ENCODE measurements at places on chromosomes 1 and 21. TPM values are rescaled to one million over a fixed set of nuclear protein-coding genes. Genes with fewer than 3 reads are reported as not detected.

DNA sequence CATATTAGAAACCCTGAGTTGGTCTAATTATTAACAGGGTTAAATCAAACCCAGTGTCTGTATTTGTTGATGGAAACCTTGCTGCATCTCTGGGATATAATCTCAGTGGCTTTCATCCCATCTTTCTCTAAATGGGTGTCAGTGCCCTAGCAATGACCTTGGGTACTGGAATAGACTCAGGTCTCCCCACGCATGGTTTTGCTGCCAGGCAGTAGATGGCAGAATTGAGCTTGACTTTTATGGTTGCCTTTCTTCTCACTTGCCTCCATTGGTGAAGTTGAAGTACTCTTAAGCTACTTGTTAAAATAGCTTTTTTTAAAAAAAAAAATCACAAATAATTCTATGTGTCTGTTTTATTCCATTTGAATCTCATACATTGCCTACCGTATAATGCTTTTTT is 81.8 kb upstream of the HMCN1 start:
- H3K27me3 ChIP-seq: no peaks in the 10 kb centered on the region
- H3K4me3 ChIP-seq: no peak overlapping the region
- no peak for DNase-seq
- no peaks in the 10 kb centered on the region for H3K4me1 ChIP-seq

- no peak overlapping the region for H3K27ac ChIP-seq
- no peaks in the 10 kb centered on the region for H3K4me1 ChIP-seq
- no peaks in the 10 kb centered on the region for H3K27me3 ChIP-seq
- H3K4me3 ChIP-seq: no peak overlapping the region
- H3K36me3 ChIP-seq: no peaks in the 10 kb centered on the region
Measured at GRCh38 chr1:101741910-101742309, 254.8 kb downstream of the OLFM3 start.

Gene CHD1L
- 50.8 TPM for total RNA-seq

Gene GBP7
- not detected for total RNA-seq

Gene LIN28A
- not detected for total RNA-seq

DNA sequence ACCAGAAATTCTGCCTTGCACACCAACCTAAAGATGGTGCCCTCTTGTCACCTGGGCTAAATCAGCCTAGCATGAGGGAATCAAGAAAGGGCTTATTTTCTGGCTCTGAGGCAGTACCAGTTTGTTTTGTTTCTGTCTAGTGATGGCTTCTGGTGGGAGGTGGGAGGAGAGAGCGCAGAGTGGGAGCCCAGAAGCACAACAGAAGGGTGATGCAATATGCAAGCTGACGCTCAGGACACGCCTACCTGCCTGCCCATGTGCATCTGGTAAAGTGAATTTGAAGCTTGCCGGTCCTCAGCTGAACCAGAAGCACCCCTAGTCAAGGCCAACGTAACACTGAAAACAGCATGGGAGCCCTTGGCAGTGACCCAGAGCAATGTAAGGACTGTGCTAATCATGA is 138.4 kb upstream of the TIAM1 start:
- no peaks in the 10 kb centered on the region for H3K36me3 ChIP-seq
- H3K27me3 ChIP-seq: no peaks in the 10 kb centered on the region
- H3K4me3 ChIP-seq: no peak overlapping the region
- H3K4me1 ChIP-seq: no peaks in the 10 kb centered on the region
- no peak for DNase-seq

GRCh38 chr1:5947071-5947821 is 45.0 kb downstream of the NPHP4 start:
- H3K27ac ChIP-seq: no peak overlapping the region
- H3K4me3 ChIP-seq: no peak overlapping the region
- no peaks in the 10 kb centered on the region for H3K4me1 ChIP-seq
- peaks cover 7% of the 10 kb centered on the region for H3K36me3 ChIP-seq
- DNase-seq: no peak

GRCh38 chr1:216914974-216915373 is 191.7 kb upstream of the ESRRG start:
- no peak overlapping the region for H3K4me3 ChIP-seq
- H3K4me1 ChIP-seq: no peaks in the 10 kb centered on the region
- no peak for DNase-seq

- no peaks in the 10 kb centered on the region for H3K4me1 ChIP-seq
- no peaks in the 10 kb centered on the region for H3K36me3 ChIP-seq
- no peak overlapping the region for H3K4me3 ChIP-seq
- no peak overlapping the region for H3K27ac ChIP-seq
Measured at GRCh38 chr21:33308586-33309490, 15.9 kb upstream of the IFNAR1 start.

DNA sequence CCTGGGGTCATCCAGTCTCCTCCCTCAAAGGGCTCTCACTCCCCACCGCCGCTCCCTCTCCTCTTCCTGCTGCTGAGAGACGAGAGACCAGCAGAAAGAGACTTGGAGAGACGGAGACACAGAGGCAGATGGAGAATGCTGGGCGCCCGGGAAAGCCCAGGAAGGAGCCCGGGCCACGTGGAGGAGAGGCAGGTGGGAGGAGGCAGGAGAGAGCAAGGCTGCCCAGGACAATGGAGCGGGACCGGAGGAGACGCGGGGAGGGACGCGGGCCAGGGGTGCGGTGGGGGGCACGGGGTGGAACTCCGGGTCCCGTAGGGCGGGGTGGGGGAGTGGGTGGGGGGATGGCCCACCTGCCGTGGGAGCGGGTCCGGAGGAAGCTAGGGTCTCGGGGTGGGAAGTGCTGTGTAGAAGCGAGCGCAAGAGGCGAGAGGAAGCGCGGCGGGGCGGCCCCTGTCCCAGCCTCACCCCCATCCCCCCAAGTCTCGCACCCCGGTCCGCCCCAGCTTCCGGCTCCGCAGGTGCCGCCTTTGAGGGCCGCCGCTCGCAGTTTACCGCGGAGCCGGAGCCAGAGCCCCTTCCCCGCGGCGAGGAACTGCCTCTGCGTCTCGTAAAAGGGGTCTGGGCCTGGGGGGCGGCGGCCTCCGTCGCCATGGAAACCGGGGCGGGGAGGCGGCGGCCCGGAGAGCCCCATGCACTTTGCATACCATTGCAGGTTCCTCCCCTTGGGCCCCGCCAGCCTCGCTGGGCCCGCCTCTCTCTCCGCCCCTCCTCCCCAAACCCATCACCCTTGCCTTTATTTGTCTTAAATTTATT is 11.7 kb upstream of the EPHA2 start:
- DNase-seq: no peak
- H3K27me3 ChIP-seq: no peaks in the 10 kb centered on the region
- no peaks in the 10 kb centered on the region for H3K36me3 ChIP-seq
- H3K4me3 ChIP-seq: peak overlapping the region; percentile 77
- H3K27ac ChIP-seq: no peak overlapping the region
- H3K4me1 ChIP-seq: no peaks in the 10 kb centered on the region

DNA sequence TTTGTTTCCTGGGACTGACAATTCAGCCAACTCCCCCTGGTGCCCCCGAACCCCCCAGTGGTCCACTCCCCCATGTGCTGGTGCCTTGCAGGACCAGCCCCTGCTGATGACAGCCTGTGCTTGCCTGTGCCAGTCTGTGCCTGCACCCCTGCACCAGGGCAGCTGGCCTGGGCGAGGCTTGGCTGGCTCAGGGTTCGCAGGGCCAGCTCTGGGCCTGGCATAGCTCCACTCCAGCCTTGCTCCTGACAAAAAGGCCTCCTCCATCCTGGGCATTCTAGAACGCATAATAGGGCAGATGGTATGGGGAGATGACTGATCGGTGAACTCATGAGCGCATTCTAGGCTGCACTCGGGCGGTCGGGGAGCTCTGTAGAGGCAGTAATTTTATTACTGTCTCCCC is 5.4 kb downstream of the CNTN2 start:
- H3K27me3 ChIP-seq: no peaks in the 10 kb centered on the region
- no peak overlapping the region for H3K4me3 ChIP-seq
- H3K4me1 ChIP-seq: peaks cover 2% of the 10 kb centered on the region
- DNase-seq: no peak
- H3K36me3 ChIP-seq: no peaks in the 10 kb centered on the region
- no peak overlapping the region for H3K27ac ChIP-seq

- H3K36me3 ChIP-seq: no peaks in the 10 kb centered on the region
- H3K27ac ChIP-seq: no peak overlapping the region
- H3K4me3 ChIP-seq: no peak overlapping the region
- DNase-seq: no peak
- no peaks in the 10 kb centered on the region for H3K4me1 ChIP-seq
- H3K27me3 ChIP-seq: no peaks in the 10 kb centered on the region
Measured at GRCh38 chr1:162081316-162081715, 11.8 kb downstream of the NOS1AP start.

DNA sequence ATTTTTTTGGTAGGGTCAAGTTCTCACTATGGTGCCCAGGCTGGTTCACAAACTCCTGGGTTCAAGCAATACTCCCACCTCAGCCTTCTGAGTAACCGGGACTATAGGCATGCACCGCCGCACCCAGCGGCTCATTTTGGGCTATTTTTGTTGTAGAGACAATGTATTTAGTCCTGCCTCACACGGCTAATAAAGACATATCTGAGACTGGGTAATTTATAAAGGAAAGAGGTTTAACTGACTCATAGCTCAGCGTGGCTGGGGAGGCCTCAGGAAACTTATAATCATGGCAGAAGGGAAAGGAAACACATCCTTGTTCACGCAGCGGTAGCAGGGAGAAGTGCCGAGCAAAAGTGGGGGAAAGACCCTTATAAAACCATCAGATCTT is 4.2 kb downstream of the CELA2A start:
- H3K4me1 ChIP-seq: no peaks in the 10 kb centered on the region
- DNase-seq: no peak
- H3K4me3 ChIP-seq: no peak overlapping the region

GRCh38 chr1:6348511-6349191 is 44.9 kb downstream of the ACOT7 start:
- no peak overlapping the region for H3K4me3 ChIP-seq
- no peak overlapping the region for H3K27ac ChIP-seq
- DNase-seq: no peak
- no peaks in the 10 kb centered on the region for H3K27me3 ChIP-seq
- peaks cover 13% of the 10 kb centered on the region for H3K4me1 ChIP-seq

GRCh38 chr1:186659890-186660341 is 20.3 kb downstream of the PTGS2 start:
- H3K27me3 ChIP-seq: no peaks in the 10 kb centered on the region
- H3K27ac ChIP-seq: no peak overlapping the region
- H3K4me1 ChIP-seq: no peaks in the 10 kb centered on the region
- no peaks in the 10 kb centered on the region for H3K36me3 ChIP-seq

- peak overlapping the region; percentile 73 for H3K27ac ChIP-seq
- H3K4me3 ChIP-seq: peak overlapping the region; percentile 39
- no peak for DNase-seq
- H3K36me3 ChIP-seq: peaks cover 2% of the 10 kb centered on the region
Measured at GRCh38 chr1:208235356-208235981, 8.7 kb downstream of the PLXNA2 start.
